AG08395 (cell line): ENCODE measurements at places on chromosomes 3 and 15.

DNA sequence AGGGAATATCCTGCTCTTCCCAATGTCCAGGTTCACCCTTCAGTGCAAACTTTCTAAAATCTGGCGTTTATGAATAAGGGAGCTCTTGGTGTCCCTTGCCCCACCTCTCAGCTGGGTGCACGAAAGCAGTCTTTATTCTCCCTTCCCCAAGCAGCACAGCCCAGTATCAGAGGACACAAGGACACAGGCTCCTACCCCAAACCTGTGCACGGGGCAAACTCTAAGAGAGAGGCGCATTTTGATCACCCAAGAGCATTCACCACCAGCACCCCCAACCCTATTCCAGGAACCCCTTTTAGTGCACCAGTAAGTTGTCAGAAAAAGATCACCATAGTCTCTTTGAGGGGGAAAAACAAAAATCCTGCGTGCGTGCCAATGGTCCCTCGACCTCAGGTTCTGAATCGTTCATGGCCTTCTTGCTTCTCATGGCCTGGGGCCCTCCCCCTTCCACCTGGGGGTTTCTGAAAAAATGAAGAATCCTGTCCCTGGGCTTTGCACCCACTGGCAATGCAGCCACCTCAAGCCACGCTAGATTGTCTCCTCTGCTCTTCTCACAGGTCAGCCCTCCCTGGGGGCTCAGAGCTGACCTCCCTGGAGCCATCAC lies 78.9 kb downstream of the FAM174B start:
- no peak for DNase-seq

DNA sequence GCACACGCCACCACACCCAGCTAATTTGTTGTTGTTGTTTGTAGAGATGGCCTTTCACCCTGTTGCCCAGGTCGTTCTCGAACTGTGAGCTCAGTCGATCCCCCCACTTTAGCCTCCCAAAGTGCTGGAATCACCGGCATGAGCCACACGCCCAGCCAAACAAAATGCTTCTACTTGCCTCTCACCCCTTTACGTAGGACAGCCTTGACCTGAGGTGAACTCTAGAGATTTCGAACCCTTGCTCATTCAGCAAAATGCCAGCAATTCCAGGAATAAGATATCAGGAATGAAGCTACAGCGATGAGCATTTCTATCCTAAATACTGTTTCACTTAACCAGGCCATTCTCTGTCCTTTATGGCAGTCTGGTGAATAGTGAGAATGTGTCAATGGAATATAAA lies 135.0 kb downstream of the LRRK1 start:
- DNase-seq, result no peak

DNA sequence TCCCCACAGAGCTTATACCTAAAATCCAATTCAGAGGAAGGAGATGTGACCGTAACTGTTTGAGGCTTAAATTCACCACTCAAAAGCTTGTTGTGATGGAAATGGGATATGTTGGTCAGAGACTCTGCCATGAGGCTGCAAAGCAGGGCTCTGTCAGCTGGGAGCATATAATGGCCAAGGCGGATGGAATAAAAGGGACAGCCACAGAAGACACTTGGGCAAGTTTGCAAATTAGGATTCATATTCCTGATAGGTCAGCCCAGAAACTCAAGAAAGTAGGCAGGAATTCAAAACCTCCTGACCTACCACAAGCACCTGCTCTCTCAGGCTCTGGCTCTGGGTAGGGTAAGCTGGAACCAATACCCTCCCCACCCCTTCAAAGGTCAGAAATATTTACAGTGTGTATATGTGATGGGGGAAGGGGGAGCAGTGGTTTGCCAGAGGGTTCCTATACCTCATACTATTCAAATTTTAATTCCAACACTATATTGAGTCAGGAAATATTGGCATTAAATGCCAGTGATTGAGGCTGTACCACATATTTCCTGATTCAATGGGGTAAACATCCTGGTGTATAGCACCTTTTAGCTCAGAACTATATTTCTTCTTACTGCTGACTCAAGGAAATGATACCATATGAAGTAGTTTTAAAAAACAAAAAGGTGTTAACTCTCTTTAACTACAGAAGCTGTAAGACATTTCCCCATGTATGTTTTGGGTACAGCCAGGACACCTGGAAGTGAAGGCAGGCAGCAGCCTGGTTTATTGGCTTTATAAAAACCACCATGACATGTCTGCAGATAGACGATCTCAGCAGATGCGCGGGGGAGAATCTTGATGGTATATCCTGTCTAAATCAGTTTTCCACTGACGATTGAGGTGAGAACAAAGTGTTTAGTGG lies 19.2 kb downstream of the FYCO1 start:
- no peak for DNase-seq

- DNase-seq, result no peak
Measured at GRCh38 chr15:73296609-73297353, 72.0 kb downstream of the HCN4 start.

DNA sequence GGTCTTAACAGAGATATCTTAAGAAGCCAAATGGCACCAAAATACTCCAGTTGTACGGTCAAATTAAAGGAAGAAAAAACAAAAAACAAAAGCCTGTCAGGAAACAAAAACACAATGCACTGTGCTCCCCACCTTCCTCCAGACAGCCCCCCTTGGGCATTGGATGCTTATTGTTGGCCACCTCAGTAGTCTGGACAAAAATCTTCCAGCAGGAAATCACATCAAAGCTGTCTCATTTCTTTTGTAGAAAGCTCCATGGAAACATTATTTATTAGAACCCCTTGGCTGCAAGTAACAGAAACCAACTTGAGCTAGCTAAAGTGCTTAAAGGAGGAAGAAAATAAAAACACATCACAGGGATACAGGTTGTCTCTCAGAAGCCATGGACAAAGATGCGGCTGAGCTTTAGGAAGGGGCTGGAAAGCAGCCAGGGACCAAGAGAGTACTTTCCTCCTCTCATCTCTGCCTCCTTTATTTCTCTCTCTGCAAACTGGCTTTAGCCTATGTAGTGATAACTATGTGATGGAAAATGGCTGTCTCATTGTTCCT lies 651.5 kb upstream of the ADAMTS9 start:
- DNase-seq, result no peak

- no peak for DNase-seq
Measured at GRCh38 chr3:165279471-165279870, 83.3 kb upstream of the SLITRK3 start.

DNA sequence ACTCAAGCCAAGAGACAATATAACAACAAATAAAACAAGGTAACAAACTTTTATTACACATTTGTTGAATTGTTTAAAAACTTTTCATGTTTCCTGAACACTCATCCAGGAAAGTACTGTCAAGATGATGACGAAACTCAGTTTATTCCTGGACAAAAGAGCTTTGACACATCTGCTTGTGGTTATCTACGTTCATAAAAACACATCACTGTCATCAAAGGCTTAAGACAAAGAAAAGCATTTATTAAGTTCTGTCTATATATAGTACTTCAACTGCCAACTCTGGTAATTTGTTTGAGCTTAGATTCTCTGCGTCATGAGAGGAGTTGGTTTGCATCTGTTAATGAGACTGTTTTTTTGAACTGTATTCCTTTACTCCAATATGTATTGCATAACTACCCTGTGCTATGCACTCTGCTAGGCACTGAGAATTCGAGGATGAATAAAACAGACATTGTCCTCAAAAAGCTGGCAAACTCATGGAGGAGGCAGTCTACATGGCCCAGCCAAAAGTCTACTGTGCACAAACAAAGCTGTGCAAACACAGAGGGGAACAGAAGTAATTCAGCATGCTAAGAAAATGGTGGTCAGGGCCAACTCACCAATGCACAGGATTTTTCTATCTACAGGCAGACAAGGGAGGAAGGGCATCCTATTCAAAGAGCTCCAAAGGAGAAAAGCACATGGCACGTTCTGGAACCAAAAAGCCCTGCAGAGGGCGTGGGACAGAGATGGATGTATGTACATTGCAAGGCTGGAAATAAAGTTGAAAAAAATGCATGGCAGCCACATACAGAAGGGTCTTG lies 21.5 kb downstream of the PLD1 start:
- peak; percentile 74 for DNase-seq

- no peak for DNase-seq
Measured at GRCh38 chr3:160417311-160417710, 17.9 kb downstream of the SMC4 start.

DNA sequence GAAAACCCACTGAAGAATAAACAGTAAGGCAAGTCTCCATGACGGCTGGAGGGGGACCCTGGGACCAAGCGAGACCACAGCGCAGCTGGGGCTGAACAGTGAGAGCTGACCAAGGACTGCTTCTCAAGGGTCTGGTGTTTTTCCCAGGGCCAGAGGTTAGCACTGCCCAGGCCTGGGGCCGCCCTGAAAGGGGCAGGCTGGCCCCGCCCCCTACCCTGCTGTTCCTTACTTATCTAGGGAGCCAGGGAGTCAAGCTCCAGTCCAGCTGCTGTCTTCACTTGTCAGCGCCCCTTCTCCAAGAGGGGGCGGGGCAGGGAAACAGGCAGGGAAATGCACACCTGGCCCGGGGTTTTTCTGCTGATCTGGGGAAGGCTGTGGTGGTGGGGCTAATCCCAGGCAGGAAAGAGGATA lies 51.6 kb upstream of the HACD2 start:
- no peak for DNase-seq

DNA sequence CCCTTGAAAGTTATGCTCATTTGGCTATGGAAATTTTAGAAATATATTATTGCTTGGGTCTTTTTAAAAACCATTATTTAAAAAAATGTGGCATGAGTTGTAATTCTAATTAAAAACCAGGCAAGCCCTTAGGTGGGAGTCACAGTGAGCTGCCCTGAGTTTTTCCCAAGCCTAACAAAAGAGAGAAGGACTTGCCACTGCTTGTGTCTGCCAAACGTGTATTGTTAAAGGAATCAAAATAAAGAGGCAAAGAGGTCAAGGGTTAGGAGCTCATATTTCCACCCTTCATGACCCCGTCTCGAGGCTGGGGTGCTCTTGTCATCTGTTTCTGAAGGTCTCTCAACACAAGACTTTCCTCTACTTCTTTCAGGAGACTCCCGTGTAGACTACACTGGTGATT lies 321.1 kb downstream of the ZIC1 start:
- DNase-seq, result no peak

GRCh38 chr3:31960793-31961431 lies 20.1 kb downstream of the OSBPL10 start:
- peak; percentile 43 for DNase-seq

DNA sequence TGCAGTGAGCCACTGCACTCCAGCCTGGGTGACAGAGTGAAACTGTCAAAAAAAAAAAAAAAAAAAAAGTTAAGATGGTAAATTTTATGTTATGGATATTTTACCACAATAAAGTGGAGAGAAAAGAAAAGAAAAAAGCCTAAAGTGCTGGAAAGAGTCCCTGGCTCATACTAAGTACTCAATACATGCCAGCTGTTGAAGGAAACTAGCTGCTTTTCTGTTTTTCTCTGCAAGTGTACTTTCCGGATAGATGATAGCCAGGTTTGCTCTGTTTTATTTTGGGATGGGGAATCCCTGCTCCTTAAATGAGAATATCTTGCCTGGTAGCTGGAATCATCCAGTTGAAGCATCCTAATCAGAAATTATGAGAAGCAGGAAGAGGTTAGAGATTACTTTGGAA lies 10.9 kb downstream of the EID1 start:
- DNase-seq, result no peak

GRCh38 chr3:124883766-124884473 lies 3.2 kb downstream of the ITGB5 start:
- peak; percentile 22 for DNase-seq

DNA sequence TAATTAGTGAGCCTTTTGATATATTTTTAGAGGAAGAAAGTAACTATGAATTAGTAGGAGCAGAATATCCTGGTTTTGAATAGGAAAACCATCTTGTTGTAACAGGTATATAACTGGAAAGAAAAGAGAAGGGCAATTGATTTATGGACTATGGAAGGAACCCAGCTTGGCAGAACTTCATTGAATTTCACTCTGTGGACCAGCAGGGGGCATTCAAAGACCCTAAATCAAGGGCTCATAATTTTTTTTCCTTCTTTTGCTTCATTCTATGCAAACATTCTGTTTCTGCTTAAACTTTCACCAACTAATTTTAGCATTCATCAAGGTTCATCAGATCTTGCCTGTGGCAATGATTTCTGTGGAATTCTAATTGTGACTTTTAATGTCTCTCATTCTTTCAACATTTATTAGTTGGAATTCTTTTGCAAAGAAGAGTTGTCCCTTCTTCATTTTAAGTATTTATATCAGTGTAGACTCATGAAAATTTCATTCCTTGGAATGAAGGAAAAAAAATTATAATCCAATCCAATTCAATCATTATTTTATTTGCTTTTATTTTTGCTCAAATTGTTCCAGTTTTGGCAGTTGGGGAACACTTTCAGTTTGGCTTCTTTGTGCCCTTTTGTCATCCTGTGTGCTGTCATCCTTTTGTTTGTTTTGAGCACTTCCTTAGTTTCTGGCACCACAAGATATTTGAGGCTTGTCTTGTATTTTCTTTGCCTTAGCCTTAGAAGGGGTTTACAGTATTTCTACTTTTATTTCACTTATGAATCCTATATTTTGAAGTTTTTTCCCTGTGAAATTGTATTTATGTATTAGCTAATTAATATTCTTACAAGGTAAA lies 30.4 kb downstream of the NXPE3 start:
- DNase-seq, result peak; percentile 43

DNA sequence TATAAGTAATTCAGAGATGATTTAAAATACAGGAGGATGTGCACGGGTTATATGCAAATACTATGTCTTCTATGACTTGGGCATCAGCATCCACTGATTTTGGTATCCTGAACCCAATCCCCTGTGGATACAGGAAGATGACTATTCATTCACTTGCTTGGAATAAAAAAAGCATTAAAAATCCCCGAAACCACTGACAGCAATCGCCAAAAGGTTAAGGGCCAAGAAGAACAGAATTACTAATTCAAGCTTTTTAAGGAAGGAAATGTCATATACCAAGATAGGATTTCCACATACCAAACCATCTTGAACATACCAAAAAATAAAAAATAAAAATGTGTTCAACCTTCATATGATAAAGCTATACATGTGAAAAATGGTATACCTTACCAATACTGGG lies 93.7 kb downstream of the DLG1 start:
- no peak for DNase-seq

DNA sequence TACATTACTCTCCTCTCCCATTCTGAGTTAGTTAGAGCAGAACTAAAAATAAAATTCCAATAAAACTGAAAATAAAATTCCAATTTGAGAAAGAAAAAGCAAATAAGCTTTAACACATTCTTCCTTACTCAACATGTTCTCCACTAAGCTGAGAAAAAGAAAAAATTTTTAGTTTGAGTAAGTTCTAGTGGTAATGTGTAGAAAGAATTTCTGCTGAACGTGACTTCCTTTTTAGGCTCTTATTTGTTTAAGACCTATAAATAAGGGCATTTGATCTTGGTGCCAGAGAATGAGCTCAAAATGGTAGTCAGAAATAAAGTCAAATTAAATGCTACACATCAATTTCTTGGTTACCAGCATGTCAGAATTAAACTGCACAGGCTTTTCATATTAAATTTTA lies 57.6 kb upstream of the ABHD10 start:
- no peak for DNase-seq

GRCh38 chr3:11582191-11582968 lies 61.3 kb downstream of the VGLL4 start:
- peak; percentile 87 for DNase-seq

DNA sequence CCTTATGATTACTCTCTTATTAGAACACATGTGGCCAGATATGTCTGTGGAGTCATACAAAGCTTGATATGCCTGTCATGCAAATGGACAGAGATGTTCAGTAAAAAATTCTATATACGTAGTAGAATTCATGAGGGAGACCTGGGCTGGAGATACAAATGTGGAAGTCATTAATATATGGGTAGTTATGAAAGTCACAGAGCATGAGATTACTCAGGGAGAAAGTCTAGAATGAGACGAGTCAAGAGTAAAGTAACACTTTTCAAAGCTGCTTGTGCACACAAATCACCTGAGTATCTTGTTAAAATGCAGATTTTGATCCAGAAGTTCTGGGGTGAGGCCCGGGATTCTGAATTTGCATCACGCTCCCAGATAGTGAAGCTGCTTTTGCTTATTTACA lies 28.4 kb downstream of the OXSM start:
- DNase-seq, result no peak
